IPS DF 6.9 (cell line): ENCODE measurements at places on chromosomes 1 and 21.

- DNase-seq, result no peak
Measured at GRCh38 chr21:28828981-28829380, 163.7 kb downstream of the LTN1 start.

DNA sequence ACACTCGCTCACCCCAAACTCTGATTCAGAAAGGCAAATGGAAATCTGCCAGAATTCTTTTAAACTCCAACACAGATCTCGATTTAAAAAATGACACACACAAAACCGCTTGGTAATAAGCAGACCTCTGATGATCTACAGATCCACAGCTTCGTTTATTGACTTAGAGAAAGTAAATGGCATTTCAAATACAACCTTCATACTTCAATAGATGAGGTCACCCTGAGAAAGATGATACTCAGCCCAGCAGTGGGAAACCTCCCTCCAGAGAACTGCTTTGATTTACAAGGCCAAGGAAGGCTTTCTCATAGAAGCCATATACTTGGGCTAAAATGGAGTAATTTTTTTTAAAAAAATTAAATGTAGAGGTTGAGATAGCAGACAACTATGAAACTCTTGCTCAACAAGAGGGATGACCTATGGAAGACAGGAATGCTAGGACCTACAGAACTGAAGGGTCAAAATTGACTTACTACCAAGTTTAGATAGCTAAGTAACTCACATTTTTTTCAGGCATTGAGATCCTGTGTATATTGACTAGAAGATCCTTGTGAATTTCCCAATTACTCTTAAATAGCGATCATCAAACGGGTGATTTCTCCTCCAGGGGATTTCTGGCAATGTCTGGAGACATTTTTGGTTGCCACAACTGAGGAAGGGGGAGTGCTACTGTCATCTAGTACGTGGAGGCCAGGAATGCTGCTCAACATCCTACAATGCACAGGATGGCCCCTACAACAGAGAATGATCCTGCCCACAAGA lies 143.9 kb downstream of the CLIC6 start:
- DNase-seq, result no peak

- no peak for DNase-seq
Measured at GRCh38 chr21:25964015-25964414, 206.6 kb downstream of the APP start.

GRCh38 chr1:77889671-77890070 lies 1.2 kb downstream of the NEXN start:
- no peak for DNase-seq

- no peak for DNase-seq
Measured at GRCh38 chr1:107359472-107360241, 218.8 kb downstream of the NTNG1 start.

- DNase-seq, result no peak
Measured at GRCh38 chr21:32795802-32796559, 24.4 kb upstream of the PAXBP1 start.
